ENCODE measurements at places on chromosomes 3 and 15.
A peak's percentile ranks its signal among the peaks of the same experiment; 100 is the strongest.

DNA sequence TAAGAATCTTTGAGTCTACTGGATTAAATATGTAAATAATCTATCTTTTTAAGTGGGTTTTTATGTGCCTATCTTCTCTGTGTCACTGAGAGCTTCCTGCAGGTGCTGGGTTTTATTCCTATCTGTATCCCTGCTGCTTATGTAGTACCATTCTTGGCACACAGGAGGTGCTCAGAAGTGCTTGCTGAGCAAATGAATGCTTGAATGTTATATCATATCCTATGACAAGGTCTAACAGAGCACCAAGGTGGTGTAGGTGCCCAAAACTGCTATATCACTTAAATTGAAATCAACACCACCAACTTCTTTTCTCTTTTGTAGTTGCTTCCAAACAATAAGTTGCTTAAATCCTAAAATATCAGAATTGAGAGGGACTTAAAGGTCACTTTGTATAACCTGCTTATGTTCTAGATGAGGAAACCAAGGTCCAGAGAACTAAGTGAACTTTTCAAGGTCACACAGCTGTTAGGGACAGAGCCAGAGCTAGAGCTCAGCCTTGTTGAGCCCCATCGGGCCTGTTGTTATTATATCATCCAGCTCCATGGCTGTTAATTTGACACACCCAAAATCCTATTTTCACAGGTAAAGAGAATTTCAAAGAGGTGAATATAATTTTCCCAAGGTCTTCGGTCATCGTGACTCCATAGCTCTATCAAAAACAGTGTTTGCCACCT lies 46.0 kb downstream of the CCNL1 start:
- no peak for DNase-seq

DNA sequence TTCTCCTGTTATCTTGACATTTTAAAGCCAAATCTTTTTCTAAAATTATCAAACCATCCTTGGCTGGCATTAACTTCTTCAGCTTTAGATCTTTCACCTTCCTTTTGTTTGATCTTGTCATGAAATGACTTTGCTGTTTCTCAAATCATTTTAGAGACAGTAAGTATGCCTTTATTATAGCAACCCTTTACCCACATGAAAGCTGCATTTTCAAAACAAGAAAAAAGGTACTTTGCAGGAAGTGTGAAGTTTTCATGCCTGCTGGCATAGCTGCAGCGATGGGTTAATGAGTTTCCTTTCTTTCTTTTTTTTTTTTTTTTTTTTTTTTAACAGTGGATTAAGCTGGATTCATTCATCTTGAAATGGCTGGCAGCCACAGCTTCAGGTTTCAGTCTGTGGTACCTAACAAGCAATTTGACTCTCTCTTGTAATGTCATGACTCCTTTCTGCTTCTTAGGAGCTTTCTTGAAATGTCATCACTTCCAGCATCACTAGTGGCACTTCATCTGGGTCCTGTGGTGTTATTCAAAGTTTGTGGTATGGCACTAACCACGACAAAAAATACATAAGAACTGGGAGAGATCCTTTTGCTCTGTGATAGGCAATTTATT lies 18.8 kb downstream of the SLC25A26 start:
- no peak for DNase-seq

DNA sequence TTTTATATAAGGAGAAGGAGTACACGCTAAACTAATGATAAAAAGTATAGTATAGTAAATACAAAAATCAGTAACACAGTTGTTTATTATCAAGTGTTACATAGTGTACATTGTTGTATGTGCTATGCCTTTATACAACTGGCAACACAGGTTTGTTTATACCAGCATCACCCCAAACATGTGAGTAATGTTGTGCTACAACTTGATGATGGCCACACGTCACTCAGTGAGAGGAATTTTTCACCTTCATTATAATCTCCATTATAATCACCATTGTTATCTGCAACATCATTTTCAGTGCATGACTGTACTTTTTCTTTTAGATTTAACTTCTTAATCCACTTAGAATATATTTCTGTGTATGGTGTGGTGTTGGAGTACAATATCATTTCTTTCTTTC lies 204.0 kb upstream of the CTNNB1 start:
- DNase-seq = no peak

- DNase-seq = no peak
Observed at GRCh38 chr3:45548681-45549075, 45.9 kb upstream of the LIMD1 start.

DNA sequence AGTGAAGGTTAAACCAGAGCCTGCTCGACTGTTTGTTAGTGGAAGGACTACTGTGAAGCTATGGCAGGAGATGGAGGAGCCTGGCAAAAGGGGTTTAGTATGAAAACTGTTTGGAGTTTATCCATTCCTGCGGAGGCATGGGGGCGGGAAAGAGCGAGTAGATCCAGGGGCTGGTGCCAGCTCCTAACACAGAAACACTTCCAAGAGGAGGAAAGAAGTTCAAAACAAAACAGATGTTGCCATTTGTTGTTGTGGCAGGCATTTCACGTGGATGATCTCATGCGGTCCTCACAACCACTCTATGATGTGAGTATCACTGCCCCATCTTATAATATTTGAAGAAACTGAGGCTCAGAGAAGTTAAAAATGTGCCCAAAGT lies 30.7 kb upstream of the KY start:
- DNase-seq = no peak

- no peak for DNase-seq
Observed at GRCh38 chr3:126266291-126266840, 86.0 kb upstream of the ALDH1L1 start.

DNA sequence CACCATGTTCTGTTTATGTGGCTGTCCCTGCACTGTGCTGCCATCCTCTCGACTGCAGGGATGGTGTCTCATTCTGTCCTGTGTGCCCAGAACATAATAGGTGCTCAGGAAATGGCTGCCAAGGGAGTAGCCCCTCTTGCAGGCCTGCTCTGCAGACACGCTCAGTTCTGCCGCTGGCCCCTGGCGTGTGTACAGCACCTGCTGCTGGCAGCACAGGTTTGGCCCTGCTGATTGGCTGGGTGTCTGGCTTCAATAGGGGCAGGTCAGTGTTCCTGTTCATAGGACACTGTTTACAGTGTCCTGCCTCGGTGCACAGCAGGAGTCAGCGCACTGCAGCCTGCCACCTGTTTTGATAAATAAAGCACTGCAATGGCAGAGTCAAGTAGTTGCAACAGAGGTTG lies 146.9 kb downstream of the DNAJB8 start:
- DNase-seq = peak; percentile 34

GRCh38 chr15:64566629-64567427 lies 106.5 kb downstream of the ZNF609 start:
- DNase-seq = no peak

DNA sequence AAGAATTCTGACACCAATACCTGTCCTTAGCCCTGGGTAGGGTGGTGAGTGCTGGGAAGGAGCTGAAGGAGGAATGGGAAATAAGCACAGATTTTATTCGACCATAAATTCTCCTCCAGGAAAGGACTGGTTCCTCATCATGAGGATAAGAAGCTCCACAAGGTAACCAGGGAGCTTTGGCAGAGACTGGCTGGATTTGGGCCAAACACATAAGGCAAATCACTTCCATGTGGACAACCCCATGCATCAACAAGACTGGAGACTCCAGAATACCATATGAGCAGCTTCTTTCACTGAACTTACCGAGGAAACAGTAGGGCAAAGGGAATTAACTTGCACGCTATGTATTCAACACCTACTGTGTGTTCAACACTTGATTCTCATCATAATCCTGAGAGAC lies 312.5 kb downstream of the NTRK3 start:
- DNase-seq = no peak

DNA sequence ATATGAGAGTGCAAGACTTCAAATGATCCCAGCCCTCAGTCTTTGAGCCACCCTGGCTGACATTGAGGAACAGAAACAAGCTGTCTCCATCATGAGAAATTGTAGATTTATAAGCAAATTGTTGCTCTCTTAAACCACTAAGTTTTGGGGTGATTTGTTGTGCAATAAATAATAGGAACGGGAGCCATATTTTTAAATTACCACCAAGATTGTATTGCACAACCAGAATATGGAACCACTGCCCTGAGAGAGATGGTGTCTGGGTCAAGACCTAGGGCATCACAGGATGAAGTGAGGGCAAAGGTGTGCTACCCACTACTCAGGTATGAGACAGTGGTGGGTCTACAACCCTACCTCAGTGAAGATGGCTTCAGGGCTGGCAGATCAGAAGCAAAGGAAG lies 2.3 kb upstream of the CFAP92 start:
- DNase-seq = no peak

GRCh38 chr3:43709022-43709421 lies 18.3 kb downstream of the ABHD5 start:
- no peak for DNase-seq

DNA sequence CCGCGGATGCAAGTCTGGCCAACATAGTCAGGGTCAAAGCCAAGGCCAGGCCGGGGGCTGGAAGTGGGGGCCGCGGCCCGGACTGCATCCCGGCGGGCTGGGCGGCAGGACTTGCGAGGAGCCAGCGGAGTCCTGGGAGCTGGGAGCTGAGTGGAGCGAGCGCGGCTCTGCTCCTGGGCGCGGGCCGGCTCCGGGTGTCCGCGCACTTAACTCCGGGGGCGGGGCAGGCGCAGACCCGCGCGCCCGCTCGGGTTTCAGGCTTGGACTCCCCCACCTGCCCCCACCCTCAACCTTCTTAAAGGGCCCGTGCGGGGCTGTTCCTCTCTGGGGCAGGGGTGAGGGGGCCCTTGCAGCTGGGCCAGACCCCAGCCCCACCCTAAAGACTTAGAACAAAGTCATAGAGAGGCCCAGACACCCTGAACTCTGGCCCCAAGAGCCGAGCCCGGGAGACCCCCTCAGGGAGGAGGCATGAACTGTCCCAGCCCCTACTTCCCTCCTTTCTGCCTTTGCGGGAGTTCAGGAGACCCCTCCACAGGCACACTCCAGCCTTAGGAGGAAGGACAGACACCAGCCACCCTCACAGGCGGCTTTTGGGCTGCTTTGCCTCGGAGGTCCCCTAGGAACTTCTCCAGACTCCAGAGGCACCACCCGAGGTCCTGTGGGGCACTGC lies at the start of gene CSPG4:
Gene CSPG4, minus strand, starts transcription at position 181 of the 670 bp plus-strand sequence. Its CDS starts 93 bp downstream, at position 88.
- DNase-seq = peak; percentile 87

GRCh38 chr3:17742880-17743657 lies 638 bp upstream of the TBC1D5 start:
- no peak for DNase-seq

DNA sequence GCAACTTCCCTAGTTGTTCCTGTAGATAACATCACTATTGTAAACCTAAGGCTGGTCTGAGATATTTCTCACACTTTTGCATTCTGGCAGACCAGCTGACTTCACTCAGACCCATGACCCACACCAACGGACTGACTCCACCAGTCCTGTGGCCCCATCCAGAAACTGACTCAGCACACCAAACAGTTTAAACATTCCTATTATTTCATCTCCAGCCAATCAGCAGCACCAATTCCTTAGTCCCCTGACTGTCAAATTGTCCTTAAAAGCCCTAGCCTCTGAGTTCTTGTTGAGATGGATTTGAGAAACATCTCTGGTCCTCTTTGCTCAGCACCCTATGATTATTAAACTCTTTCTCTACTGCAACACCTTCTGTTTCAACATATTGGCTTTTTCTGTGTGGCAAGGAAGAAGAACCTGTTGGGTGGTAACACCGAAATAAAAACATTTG lies 12.2 kb upstream of the IDH2 start:
- DNase-seq = no peak

- DNase-seq = no peak
Observed at GRCh38 chr3:197680955-197681521, 55.7 kb downstream of the RUBCN start.

DNA sequence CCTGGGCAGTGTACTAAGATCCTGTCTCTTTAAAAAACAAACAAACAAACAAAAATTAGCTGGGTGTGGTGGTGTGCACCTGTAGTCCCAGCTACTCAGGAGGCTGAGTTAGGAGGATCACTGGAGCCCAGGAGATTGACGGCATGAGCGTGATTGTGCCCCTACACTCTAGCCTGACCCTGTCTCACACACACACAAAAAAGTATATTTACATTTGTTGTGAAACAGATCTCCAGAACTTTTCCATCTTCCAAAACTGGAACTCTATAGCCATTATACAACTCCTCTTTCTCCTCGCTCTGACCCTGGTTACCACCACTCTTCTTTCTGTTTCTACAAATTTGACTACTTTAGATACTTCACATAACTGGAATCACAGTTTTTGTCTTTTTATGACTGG lies 56.0 kb upstream of the CCNB2 start:
- no peak for DNase-seq

GRCh38 chr3:43286115-43286840 lies at the start of gene SNRK:
TSS of gene SNRK (plus strand) at chr3:43286540. CDS start at chr3:43303204, 16,664 bp downstream.
- DNase-seq = peak; percentile 92

- DNase-seq = no peak
Observed at GRCh38 chr3:34531156-34531555, 732.7 kb downstream of the PDCD6IP start.

- DNase-seq = no peak
Observed at GRCh38 chr15:36469311-36469966, 110.0 kb upstream of the CDIN1 start.

DNA sequence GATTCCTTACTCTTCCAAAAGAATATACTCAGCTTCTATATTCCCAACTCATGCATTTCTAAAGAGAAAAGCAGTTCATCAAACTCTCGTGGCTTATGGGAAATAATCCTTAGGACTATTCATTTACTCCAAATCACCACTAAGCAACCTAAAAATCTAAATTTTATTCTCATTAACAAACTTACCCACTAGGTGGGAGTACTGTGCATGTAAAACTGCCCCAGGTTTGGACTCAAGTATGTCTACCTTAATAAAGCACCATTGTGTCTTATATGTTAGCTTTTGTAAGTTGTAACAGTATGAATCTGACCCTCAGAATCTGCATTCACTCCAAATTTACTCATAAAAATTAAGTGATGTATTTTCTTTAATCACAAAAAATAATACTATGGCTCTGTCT lies 25.3 kb downstream of the RAD18 start:
- no peak for DNase-seq

DNA sequence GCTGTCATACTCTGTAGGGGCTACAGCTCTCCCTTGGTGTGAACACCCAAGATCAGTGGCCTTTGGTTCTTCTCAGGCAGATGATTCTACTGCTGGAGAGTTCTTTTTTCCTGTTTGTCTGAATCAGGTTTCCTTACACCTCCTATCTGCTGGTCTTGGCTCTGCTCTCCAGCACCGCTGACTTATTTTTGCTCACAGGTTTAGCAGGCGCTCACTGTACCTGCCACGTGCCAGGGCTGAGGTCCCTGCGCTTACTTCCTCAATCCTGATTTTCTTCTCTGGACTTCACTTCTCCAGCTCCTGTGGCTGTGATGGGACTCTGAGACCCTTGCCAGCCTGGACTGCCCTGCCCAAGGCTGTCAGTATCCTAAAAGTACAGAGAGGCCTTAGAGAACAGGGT lies 9.5 kb downstream of the BSN start:
- no peak for DNase-seq

- DNase-seq = peak; percentile 84
Observed at GRCh38 chr3:186108106-186108940, 566 bp downstream of the ETV5 start.

All from left forelimb (tissue), 1 donor.